Occipital lobe (tissue), 3 donors: ENCODE measurements at places on chromosomes 1 and 21.

DNA sequence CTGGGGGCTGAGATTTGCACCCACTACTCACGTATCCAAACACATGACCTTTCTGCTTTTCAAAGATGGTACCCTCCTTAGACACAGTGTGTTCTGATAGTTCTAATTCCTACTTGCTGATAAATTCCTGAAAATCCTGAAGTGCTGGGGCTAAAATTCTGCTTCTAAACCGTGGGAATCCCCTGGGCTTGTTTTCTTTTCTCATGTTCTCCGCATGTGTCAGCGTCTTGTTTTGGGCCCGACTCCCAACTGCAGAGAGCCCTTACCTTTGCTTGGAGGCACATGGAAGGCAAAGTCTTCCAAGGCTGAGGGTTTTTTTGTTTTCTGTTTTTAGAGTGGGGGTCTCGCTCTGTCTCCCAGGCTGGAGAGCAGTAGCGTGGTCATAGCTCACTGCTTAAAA is 27.2 kb downstream of the PSMG1 start:
- no peak for DNase-seq

DNA sequence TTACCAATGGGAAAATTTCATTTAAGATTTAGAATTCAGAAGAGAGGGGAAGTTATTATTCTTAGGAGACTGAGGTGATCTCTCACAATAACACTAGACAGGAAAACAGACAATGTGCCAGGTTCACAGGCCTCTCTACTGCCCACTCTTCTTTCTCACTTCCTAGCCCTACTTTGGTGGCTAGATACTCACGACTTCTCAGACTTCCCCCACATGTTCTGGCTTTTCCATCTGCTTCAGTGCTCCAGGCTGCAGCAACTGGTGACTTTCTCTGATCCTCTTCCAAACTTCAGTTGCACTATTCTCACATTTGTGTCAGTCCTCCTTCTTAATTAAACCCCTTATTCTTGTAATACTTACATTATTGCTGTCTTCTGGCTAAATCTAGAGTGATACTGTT is 208.7 kb upstream of the KCTD3 start:
- peak; percentile 6 for DNase-seq

DNA sequence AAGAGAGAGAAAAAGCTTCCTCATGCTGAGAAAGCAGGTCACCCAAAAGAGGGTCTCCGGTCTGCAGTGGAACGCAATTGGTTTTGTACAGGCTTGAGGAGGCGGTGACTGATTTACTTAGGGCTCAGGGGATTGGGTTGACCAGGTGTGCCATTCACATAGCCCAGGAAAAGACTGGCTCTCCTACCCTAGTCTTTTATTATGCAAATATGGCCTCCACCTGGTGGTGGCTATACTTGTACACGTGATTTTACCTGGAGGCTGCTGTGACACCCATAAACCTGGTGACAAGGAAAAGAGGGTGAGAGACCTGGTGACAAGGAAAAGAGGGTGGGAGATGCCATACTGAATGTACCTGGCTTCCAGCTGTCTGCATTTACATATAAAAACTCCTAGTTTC is 49.9 kb downstream of the DNTTIP2 start:
- no peak for DNase-seq

DNA sequence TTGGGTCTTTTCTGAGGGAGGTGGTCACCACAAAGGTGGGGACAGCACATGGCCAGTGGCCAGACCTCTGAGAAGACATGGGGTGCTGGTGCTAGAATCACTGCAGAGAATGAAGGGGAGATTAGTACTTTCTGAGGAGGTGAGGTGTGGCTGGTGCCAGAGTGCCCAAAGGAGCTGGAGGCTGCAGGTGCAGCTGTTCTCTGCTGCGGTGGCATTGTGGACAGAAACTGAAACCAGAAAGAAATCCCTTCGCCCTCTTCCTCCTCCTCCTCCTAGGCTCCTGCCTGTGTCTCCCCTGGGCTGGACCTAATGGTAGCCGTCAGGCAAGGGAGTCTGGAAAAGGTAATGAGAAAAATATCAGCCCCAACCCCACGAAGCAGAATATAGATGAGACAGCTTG is 261.7 kb downstream of the TM2D1 start:
- DNase-seq: no peak

DNA sequence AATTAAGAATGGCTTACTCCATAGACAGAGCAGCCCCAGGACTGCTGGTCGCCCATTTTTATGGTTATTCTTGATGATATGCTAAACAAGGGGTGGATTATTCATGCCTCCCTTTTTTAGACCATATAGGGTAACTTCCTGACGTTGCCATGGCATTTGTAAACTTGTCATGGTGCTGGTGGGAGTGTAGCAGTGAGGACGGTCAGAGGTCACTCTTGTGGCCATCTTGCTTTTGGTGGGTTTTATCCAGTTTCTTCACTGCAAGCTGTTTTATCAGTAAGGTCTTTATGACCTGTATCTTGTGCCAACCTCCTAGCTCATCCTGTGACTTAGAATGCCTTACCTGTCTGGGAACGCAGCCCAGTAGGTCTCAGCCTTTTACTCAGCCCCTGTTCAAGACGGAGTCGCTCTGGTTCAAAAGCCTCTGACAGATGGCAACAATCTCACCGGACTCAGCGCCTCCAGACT is 5.2 kb upstream of the AGPAT3 start:
- no peak for DNase-seq

DNA sequence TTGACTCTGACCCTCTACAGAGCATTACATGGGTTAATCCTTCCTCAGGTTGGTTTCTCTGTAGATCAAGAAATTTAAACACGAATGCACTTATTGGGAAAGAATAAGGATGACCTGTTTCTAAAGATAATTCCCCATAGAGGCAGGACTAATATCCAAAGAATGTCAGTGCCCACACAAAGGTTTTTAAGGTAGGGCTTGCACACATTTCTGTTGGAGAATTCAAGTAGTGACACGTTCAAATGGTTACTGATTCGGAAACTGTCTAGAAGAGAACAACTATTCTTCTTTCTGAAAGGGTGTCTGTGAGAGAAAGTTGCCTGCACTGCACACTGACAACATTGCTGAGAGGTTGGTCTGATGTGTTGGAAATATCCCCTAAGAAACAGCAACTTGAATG is 167.3 kb downstream of the ZNF326 start:
- DNase-seq: no peak

GRCh38 chr1:28905921-28906666 is 8.3 kb upstream of the EPB41 start:
- DNase-seq: no peak

DNA sequence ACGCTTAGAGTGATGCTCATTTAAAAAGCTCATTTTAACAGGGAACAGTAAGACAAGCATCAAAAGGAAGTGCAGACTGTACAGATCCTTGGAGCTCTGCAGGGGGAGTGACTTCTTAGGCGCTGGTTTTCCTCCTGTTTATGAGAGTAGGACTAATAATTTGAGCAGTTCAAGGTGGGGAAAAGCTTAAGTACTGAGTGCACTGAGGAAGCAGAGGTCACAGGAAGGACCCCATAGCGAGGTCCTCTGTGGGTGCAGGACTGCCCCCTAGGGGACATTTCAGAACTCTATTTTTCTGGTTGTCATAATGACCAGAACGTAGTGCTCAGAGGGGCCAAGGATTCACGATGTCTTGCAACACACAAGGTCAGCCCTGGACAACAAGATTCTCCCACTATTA is 112.1 kb downstream of the HLCS start:
- peak; percentile 17 for DNase-seq

- DNase-seq: no peak
Observed at GRCh38 chr1:4970532-4970931, 316.1 kb downstream of the AJAP1 start.

- DNase-seq: no peak
Observed at GRCh38 chr1:20183035-20183434, 2.9 kb upstream of the UBXN10 start.

DNA sequence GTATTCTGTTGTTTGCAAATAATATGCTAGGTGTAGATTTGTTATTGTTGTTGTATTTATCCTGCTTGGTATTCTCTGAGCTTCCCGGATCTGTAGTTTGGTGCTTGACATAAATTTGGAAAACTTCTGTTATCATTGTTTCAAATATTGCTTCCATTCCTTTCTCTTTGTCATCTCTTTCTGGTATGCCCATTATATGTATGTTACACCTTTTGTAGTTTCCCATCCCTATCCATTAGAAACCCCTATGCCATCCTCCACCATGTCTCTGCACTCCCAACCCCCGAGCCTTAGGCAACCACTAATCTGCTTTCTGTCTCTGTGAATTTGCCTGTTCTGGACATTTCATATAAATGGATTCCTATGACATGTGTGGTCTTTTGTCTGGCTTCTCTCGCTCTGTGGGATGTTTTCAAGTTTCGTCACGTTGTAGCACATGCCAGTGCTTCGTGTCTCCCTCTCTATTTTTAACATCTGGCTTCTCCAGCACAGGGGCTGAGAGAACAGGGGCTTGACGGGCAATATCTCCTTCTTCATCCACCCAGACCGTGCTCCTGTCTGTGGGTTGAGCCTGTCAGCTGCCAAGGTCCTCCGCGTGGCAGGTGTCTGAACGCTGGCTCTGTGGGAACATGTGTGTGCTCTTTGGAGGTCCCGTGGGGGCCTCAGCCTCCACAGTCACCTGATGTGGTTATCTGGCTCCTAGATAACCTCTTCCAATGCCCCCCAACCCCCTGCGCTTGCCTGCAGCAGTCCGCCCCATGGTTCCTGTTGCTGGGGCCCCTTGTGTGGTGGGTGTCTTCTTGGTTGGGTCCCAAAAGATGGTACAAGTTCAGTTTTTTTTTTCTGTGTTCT is 32.8 kb upstream of the MAN1C1 start:
- DNase-seq: no peak

GRCh38 chr21:41765973-41766882 is 624 bp downstream of the RIPK4 start:
- no peak for DNase-seq

GRCh38 chr1:165207853-165208515 is 148.5 kb downstream of the LMX1A start:
- DNase-seq: no peak

DNA sequence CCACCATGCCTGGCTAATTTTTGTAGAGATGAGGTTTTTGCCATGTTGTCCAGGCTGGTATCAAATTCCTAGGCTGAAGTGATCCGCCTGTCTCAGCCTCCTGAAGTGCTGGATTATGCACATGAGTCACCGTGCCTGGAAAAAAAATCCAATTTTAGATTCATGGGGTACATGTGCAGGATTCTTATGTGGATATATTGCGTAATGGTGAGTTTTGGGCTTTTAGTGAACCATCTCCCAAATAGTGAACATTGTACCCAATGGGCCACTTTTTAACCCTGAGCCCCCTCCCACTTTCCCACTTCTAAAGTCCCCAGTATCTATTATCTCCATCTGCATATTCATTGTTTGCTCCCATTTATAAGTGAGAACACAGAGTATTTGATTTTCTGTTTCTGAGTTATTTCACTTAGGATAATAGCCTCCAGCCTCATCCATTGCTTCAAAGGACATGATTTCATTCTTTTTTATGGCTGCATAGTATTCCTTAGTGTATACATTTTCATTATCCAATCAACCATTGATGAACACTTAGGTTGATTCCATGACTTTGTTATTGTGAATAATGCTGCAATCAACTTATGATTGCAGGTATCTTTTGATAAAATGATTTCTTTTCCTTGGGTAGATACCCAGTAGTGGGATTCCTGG is 104.4 kb downstream of the MAP3K21 start:
- no peak for DNase-seq

DNA sequence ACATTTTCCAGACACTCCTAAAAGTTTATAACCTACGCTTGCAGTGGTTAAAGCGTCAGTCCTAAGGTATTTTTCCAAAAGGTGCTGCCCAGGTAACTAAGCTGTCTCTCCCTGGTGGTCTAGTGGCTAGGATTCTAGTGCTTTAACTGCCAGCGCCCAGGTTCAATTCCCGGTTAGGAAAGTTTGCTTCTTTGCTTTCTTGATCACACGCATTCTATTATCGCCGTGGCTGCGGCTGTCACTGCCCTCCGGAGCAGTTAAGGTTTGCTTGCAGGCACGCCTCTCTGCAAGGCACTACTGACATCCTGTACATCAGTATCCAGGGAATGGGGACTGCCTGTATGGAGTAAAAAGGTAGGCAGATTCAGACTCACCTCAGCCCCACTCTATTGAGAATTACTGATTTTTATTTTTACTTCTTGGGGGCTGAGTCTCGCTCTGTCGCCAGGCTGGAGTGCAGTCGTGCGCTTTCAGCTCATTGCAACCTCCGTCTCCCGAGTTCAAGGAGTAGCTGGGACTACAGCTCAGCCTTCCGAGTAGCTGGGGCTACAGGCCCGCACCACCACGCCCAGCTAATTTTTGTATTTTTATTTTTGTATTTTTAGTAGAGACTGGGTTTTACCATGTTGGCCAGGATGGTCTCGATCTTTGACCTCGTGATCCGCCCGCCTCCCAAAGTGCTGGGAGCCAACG is 53.2 kb upstream of the CFAP126 start:
- no peak for DNase-seq

- no peak for DNase-seq
Observed at GRCh38 chr1:244319283-244320132, 132.2 kb downstream of the ADSS2 start.

DNA sequence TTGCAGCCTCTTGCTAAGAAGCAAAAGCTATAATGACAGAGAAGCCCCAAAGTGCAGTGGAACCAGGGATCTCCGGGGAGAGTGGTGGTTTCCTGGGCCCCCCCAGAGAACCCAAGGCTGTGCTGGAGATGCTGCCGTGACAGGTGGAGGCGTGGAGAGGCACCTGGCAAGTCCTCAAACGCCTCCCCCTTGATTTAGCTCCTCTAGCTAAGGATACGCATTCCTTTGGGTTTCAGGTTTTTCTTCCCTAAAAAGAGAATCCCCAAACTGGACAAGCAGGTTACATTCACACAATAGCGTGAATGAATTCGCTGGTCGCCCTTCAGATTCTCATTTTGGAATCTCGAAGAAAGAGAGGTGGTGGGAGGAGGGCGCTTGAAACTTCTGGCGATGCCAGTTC is 853 bp upstream of the ATP1A1 start:
- no peak for DNase-seq

DNA sequence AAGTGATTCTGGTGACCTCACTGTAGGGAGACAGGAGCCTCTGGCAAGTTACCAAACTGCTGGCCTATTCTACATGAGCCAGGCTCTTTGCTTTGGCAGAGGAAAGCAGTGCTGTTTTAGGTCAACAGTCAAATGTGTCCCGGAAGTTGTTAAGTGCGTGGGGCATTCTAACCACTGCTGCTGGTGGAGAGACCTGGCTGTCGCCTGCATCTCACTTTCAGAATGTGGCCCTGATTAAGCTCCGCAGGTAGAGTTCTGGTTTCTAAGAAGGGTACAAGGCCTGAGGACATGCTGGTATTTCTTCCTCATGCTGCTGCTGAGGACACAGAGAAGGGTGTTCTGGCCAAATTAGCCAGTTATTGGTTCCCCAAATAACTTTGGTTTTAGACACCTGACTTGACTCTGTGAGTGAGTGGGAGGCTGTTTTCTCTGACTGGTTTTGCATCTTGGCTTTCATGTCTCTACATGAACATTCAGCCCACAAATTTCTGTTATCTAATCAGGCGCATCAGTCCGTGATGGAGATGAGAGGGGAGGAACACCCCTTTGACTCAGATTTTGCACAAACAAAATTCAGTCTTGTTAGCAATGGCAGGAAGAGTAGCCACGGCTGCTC is 120.8 kb downstream of the LMO4 start:
- no peak for DNase-seq

- no peak for DNase-seq
Observed at GRCh38 chr21:46114963-46115362, 17.1 kb downstream of the COL6A2 start.
